ENCODE measurements at places on chromosomes 4 and X. TPM values are rescaled to one million over a fixed set of nuclear protein-coding genes. Genes with fewer than 3 reads are reported as not detected.

PAGE4 gene
- not detected for total RNA-seq

GLRA2 gene
- total RNA-seq, result not detected

PKD2 gene
- 36.0 TPM for total RNA-seq

SULT1B1 gene
- not detected for total RNA-seq

ATXN3L gene
- total RNA-seq, result not detected

ABCG2 gene
- 0.62 TPM for total RNA-seq

ZNF630 gene
- 2.1 TPM for total RNA-seq

HPF1 gene
- 90.1 TPM for total RNA-seq

PDCL2 gene
- total RNA-seq, result not detected

FAM90A26 gene
- not detected for total RNA-seq

DCAF8L2 gene
- total RNA-seq, result not detected

MAP3K15 gene
- 2.0 TPM for total RNA-seq

CTAG1B gene
- total RNA-seq, result not detected

Measured in neural progenitor cell (in vitro differentiated cells).